ENCODE measurements at places on chromosomes 4 and X.

DNA sequence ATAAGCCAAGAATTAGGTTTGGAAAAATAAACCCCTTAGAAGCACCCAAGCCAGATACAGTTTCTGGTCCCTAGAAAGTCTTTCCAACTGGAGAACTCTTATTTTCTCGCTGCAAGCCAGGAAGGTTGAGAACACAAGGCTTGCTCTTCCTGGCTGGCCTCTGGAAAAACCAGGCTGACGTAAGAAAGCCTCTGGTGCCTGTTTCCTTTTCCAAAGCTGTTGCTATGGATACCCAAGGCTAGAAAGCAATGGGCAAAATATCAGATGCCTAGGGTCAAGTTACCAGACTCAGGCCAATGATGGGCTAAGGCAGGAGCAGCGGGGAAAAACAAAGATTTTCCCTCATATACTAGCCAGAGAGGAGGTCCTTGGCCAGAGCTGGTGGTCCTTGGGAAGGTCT is 281.6 kb downstream of the KLHL13 start:
- no peak for DNase-seq

- DNase-seq, result no peak
These were observed 70.8 kb downstream of the HHIP start for GRCh38 chr4:144716778-144717177.

DNA sequence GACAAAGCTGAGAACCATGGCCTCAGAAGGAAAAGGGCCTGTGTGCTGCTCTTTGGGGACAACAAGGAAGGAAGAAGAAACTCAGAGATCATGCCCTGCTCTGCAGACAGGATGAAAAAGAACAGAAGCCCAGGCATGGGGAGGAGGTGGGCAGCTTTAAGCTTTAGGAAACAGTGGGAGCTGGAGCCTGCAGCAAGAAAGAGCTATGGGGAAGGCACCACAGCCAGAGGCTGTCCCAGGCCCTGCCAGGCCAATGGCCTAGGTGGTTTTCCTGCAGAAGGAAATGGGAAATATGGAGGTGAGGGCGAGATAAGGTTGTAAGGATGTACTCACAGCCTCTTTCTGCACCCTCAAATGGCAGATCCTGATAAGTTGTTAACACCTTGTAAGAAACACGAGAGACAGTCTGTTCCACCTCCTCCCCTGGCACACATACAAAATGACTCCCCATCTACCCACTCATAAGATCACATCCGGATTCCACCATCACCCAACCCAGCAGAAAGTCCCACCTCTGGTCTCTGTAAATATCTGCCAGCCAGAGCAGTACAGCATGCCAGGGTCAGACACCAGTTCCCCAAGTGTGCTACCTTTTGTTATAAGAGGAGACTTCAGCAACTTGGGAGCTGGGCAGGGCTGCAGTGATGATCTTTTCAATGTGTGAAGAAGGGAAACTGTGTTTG is 105.2 kb downstream of the RTL5 start:
- no peak for DNase-seq

- no peak for DNase-seq
These were observed 680.0 kb downstream of the TRIML1 start for GRCh38 chr4:188819233-188819632.

GRCh38 chrX:39299615-39300014 is 498.4 kb downstream of the MID1IP1 start:
- no peak for DNase-seq

GRCh38 chr4:12286351-12286750 is 857.7 kb upstream of the HS3ST1 start:
- DNase-seq, result no peak

DNA sequence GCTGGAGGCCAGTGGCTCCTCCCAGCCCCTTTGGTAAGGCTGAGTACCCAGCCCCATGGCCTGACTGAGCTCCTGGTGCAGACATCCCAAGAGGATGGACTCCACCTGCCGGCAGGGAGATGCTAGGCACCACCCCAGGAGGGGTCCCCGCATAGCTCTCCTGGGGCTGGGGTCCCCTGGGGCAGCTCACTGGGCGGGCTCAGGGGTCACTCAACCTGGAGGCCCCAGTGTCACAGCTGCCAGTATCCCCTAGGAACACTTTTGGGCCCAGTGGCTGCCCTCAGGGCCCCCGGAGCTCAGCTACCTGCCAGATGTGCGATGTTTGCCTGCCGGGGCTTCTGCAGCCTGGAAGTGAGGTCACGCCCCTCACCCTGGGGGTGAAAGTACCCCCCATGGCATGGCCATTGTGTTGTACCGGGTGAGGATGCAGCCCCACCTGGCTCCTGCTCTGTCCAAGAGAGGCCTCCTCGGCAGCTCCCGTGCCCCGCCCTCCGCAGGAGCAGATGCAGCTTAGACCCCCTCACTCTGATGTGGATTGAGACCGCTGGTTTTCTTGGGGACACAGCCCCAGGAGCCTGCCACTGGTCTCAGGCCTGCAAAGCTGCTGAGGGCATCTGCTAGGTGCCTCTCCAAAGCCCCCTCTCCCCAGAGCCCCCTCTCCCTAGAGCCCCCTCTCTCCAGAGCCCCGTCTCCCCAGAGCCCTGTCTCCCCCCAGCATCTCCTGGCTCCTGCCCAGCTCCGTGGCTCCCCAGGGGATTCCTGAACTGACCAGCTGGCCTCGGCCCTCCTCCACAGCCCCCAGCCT is 6.7 kb upstream of the HGFAC start:
- no peak for DNase-seq

- no peak for DNase-seq
These were observed 86.6 kb downstream of the TIGD2 start for GRCh38 chr4:89197920-89198319.

Data from HS-27A (cell line).